ENCODE measurements at places on chromosomes 7 and 10.

DNA sequence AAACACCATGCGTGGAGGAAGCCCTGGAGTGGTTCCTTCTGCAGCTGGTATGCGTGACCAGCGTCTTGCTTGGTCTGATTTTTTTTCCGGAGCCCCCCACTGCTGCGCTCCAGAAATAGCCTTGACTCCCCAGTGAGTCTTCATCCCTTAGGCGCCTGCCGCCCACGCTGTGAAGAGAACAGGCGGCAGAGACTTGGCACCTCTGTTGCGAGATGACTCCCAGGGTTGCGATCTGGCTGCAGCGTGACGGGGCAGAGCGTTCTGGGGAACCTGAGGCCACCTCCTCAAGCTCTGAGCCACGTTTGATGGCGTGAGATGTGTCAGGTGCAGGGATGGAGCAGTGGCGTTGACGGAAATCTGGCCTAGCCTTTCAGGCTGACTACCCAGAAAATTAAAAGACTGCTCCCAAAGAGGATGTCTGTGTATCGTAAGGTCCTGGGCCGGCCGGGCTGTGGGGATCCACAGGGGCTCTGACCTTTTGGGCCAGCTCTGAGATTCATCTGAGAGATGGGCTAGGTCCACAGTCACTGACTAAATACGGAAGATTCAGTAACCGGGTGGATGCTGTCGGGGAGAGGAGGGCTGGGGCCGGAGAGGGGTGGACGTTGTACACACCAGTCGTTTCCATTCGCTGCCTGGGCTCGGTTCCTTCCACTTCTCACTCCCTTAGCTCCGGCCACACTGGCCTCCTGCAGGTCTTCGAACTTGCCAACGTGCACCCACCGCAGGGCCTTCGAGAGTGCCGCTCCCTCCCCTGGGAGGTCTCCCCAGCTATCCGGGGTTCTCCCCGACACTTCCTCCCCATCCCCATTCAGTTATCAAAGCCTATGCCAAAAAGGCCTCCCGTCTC lies 33.8 kb downstream of the PFKFB3 start:
- no peak for DNase-seq

DNA sequence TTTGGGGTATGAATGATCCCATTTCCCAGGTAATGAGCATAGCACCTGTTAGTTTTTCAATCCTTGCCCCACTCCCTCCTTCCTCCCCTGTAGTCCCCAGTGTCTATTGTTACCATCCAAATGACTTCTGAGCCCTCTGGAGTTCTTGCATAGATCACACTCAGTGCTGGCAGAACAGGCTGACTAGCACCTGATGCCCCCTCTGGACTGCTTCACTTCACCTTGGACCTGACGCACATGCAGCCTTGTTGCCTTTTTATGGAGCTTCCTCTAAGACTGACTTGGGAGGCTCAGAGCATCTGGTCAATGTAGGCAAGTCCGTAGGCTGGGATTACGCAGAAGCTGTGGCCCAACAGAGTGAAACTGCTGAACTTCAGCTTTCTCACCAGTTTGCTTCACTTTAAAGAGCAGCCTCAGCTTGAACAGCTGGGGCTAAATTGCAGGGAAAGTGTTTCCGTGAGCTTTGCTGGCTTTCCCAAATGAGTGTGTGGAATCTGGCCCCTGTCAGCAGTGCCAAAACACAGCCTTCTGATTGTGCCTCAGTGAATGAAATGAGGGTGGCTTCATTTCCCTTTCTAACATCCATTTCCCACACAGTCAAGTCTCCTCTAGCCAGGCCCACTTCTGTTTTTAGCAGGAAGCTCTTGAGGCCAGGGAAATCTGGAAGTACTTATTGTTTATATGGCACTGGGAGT lies 48.5 kb downstream of the NXPH1 start:
- no peak for DNase-seq

DNA sequence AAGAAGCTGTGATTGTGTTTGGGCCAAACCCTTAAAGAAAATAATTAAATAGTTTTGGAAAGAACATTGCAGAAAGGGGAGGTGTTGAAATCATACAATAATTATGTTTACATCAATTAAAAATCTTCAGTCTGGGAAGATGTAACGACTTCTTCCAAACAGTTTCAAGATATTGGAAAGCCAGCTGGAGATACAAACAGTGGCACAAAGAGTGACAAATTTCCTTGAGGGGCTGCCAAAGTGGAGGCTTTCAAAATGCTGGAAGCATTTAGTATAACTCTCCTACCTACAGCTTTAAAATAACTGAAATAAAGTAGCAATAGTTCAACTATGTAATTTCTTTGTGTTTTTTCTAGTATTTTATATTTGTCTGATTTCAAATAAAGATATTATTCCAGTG lies 405.0 kb downstream of the DNAJB9 start:
- DNase-seq = no peak

GRCh38 chr7:72538856-72539255 lies 126.7 kb upstream of the CALN1 start:
- no peak for DNase-seq

- DNase-seq = no peak
Measured at GRCh38 chr10:63505562-63505961, 15.6 kb upstream of the REEP3 start.

DNA sequence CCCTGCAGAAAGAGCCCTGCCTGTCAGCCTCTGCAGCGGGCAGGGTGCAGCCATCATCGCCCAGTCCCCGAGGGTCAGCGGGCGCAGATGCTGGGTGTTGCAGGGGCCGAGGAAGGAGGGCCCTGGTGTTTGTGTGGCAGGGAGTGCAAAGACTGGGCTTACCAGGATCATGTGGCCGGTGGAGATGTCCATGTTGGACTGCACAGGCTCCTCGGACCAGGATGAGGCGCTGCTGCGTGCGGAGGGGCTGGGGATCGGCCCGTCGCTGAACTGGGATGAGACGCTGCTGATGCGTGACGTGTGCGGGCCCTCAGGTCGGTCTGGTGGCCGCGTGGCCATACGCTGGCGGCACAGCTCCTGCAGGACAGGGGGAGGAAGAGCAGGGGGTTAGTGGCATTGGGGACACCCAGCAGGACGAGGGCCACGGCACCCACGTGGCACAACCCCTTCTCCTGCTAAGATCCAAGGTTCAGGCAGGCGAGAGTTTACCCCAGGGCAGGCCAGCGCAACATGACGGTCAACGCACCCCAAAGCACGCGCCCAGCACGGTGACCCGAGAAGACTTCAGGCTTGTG lies 319.5 kb downstream of the DNAJB6 start:
- DNase-seq = no peak

- DNase-seq = no peak
Measured at GRCh38 chr7:38637957-38638356, 6.8 kb upstream of the AMPH start.

DNA sequence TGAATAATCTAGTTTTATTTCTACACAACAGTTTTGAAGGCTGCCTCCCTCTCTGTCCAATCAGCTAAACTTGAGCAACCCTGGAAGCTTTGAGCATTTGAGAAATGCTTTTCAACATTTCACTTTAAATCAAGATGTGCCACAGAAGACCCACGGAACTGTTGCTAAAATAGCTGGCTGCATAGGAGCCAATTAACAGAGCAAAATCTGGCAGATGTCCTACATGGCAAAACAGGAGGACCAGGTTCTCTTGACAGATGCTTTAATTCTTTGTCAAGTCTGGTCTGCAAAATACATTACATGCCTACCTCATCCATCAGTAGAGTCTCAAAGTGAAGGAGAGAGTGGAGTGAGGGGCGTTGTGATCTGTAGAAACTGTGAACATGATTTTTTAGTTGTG lies 185.9 kb downstream of the DPY19L1 start:
- no peak for DNase-seq

DNA sequence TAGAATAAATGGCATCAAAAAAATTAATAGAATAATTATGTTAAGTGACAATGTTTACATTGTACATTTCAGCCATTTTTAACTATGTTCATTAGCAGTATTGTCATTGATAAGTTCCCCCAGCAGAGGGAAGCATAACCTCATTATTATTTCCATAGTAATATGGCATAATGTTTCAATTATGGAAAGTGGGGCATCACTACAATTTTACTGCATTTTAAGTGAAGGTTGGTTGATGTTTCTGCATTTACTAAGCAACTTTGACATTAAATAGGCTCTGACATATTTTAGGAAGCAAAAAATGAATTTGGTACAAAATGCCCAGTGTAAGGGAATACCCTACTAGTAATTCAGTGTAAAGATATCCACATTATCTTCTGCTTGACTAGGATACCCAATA lies 218.3 kb downstream of the SEMA3A start:
- no peak for DNase-seq

GRCh38 chr7:108094933-108095710 lies 35.0 kb downstream of the LAMB4 start:
- peak; percentile 72 for DNase-seq

DNA sequence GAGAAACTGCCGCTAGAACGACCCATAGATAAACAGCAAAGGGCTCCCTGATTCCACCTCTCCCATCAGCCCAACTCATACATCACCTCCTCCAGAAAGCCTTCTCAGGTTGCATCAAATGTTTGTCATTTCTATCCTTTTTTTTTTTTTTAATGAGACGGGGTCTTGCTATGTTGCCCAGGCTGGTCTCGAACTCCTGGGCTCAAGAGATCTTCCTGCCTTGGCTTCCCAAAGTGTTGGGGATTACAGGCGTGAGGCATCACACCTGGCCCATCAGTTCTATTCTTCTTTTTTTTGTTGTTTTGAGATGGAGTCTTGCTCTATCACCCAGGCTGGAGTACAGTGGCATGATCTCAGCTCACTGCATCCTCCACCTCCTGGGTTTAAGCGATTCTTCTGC lies 7.0 kb downstream of the SPACDR start:
- no peak for DNase-seq

DNA sequence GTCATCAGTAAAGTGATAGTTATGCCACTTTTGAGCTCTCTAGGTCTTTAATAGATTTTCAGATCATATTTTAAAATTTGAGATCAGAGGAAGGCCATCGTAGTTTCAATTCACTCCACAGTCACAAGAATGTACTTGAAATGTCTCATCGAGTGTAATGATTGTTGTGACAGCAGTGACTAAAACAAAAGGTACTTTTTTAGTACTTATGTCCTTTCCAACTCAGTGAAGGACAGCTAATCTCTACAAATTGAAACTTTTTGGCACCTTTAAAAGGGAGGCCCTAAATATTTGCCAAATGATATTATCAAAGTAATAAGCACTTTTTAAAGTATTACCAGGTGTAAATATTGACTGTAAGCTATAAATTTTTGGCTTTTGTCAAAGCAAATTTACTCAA lies 702.9 kb upstream of the GRM3 start:
- DNase-seq = no peak

GRCh38 chr7:151017370-151017952 lies 6.8 kb downstream of the ATG9B start:
- no peak for DNase-seq

DNA sequence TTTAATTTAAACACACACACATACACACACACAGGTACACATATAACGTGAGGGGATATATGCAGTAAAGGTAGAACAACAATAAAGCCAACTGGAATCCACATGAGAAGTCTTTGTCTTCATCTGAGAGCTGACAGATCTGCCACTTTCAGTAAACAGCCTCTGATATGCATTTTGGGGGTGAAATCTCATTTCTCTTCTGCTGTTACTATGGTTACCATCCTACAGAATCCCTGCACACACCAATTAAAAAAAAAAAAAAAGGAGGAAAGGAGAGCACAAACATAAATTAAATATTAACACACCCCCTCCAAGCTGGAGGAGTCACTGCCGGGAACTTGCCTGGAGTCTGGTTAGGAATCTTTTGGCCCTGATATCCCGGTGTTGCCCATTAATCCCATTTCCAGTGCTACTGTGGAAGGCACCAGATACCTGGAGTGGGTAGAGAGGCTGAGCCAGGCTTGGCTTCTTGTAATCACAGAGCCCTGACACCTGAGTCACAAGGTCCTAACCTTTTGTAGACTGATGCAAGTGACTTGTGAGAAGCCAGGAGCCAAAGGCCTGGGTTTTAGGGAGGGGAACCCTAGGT lies 169.1 kb downstream of the LHFPL3 start:
- DNase-seq = no peak

- DNase-seq = no peak
Measured at GRCh38 chr10:63675171-63675570, 154.0 kb downstream of the REEP3 start.

- no peak for DNase-seq
Measured at GRCh38 chr7:47572939-47573757, 8.8 kb downstream of the TNS3 start.

DNA sequence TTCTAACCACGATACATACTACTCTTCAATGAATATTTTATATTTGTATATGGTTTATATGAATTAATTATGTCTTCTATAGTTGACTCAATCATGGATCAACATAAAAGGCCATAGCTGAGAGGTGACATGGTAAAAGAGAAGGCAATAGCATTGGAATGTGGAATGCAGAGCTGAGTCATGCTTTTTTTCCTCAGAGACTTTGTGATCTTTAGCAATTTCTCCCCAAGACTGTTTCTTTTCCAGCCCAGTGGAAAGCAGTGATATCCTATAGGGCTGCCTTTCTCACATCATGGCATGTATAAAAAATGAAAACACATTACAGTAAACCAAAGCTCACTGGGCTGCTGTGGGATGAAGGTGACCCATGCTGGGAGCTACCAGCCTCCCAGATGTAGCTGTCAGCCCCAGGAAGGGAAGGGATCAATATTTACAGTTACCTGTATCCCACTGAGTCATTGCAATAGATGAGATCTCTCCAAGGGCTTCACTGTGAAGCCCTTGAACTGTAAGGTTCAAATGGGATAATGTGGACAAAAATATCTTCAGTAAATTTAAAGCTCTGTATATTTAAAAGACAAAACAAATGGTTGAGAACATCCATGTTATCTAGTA lies 30.2 kb downstream of the SLC39A12 start:
- peak; percentile 18 for DNase-seq

- DNase-seq = no peak
Measured at GRCh38 chr10:22713853-22714478, 412 bp downstream of the PIP4K2A start.

- DNase-seq = no peak
Measured at GRCh38 chr7:70712942-70713341, 419.0 kb upstream of the GALNT17 start.

DNA sequence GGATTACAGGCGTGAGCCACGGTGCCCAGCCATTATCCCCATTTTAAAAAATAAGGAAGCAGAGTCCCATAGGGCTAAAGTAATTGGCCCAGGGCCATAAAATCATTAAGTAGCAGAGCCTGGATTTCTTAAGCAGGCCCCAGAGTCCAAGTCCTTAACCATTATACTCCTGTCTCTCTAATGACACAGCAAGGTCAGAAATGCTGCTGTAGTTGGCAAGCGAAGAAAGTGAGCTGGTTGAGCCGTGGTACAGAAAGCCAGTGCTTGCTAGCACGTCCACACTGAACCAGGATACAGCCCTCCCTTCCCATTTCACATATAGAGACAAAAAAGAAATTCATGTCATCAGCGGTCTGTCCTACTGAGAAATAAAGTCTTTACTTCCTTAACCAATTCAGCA lies 562.7 kb downstream of the GALNT17 start:
- DNase-seq = no peak

GRCh38 chr7:45000093-45001032 lies at the start of gene CCM2:
CCM2 (plus strand) TSS chr7:45000201; CDS start chr7:45000334, 133 bp downstream.
- DNase-seq = no peak

- DNase-seq = no peak
Measured at GRCh38 chr7:140080919-140081318, 18.2 kb upstream of the PARP12 start.
